PC-9 (cell line): ENCODE measurements at places on chromosomes 7 and 10.
A peak's percentile ranks its signal among the peaks of the same experiment; 100 is the strongest.

DNA sequence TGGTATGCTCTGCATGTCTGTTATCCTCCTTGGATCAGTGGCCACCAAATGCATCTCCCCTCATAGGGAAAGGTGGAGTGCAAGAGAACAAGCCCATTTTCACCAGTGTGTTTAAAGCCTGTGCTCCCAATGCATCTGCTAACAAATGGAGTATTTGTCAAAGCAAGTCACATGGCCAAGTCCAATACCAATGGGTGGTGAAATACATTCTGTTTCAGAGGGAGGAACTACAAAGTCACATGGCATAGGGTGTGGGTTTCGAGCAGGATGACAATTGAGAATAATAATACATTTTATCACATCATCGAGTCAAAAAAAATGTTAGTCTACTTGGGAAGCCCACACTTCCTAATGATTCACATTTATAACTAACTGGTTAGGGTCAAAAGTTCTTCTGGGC lies 62.7 kb downstream of the SUGCT start:
- H3K4me3 ChIP-seq: no peak overlapping the region
- no peak overlapping the region for H3K27ac ChIP-seq
- DNase-seq: no peak
- no peaks in the 10 kb centered on the region for H3K27me3 ChIP-seq

DNA sequence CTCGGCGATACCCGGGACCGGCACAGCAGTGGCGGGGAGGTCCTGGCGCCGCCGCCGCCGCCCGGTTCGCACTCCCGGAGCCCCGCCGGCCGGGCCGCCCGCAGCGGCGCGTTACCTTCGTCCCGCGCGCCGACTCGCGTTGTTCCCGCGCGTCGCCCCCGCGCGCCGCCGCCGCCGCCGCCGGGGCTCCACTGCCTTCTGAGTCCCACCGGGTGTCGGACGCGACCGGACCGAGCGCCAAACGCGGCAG lies at the start of gene EZH2:
Gene EZH2 (minus strand): TSS at position 243 of the 250 bp plus-strand sequence. CDS start 36,993 bp downstream, outside the sequence.
- no peaks in the 10 kb centered on the region for H3K27me3 ChIP-seq
- peak within 1 kb of the TSS; percentile 88 for H3K4me3 ChIP-seq
- H3K36me3 ChIP-seq: no peaks in the 10 kb centered on the region
- H3K27ac ChIP-seq: peak within 1 kb of the TSS; percentile 68
- H3K4me1 ChIP-seq: peaks cover 14% of the 10 kb centered on the region
- DNase-seq: no peak

GRCh38 chr7:134108802-134109201 lies 18.3 kb upstream of the LRGUK start:
- no peak overlapping the region for H3K4me3 ChIP-seq
- no peaks in the 10 kb centered on the region for H3K27me3 ChIP-seq
- H3K27ac ChIP-seq: no peak overlapping the region
- DNase-seq: no peak
- no peaks in the 10 kb centered on the region for H3K4me1 ChIP-seq
- H3K36me3 ChIP-seq: no peaks in the 10 kb centered on the region

GRCh38 chr10:102422545-102423129 lies 2.0 kb downstream of the FBXL15 start:
- peaks cover 5% of the 10 kb centered on the region; the same call in 1 of the 2 replicates for H3K4me1 ChIP-seq
- H3K4me3 ChIP-seq: peak overlapping the region; percentile 94
- peak; percentile 65 for DNase-seq
- H3K27me3 ChIP-seq: no peaks in the 10 kb centered on the region

- DNase-seq: no peak
- H3K4me1 ChIP-seq: no peaks in the 10 kb centered on the region
- H3K4me3 ChIP-seq: no peak overlapping the region
- H3K36me3 ChIP-seq: no peaks in the 10 kb centered on the region
- no peak overlapping the region for H3K27ac ChIP-seq
- peaks cover 16% of the 10 kb centered on the region for H3K27me3 ChIP-seq
Measured at GRCh38 chr7:49695971-49696370, 77.5 kb upstream of the VWC2 start.

DNA sequence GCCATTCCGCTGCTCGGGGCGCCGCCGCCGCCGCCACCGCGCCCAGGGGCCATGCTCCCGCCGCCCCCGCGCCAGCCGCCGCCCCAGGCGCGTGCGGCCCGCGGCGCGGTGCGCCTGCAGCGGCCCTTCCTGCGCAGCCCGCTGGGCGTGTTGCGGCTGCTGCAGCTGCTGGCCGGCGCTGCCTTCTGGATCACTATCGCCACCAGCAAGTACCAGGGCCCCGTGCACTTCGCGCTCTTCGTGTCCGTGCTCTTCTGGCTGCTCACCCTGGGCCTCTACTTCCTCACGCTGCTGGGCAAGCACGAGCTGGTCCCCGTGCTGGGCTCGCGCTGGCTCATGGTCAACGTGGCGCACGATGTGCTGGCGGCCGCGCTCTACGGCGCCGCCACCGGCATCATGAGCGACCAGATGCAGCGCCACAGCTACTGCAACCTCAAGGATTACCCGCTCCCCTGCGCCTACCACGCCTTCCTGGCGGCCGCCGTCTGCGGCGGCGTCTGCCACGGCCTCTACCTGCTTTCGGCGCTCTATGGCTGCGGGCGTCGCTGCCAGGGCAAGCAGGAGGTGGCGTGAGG lies 383 bp downstream of the MARVELD1 start:
- peak overlapping the region; percentile 54 for H3K27ac ChIP-seq
- no peaks in the 10 kb centered on the region for H3K27me3 ChIP-seq
- H3K4me1 ChIP-seq: peaks cover 46% of the 10 kb centered on the region
- H3K4me3 ChIP-seq: peak overlapping the region; percentile 67
- peak; percentile 46 for DNase-seq

- H3K27me3 ChIP-seq: no peaks in the 10 kb centered on the region
- H3K27ac ChIP-seq: no peak overlapping the region
- H3K36me3 ChIP-seq: no peaks in the 10 kb centered on the region
- no peak for DNase-seq
- no peak overlapping the region for H3K4me3 ChIP-seq
Measured at GRCh38 chr10:4596951-4597350, 229.1 kb upstream of the AKR1E2 start.

DNA sequence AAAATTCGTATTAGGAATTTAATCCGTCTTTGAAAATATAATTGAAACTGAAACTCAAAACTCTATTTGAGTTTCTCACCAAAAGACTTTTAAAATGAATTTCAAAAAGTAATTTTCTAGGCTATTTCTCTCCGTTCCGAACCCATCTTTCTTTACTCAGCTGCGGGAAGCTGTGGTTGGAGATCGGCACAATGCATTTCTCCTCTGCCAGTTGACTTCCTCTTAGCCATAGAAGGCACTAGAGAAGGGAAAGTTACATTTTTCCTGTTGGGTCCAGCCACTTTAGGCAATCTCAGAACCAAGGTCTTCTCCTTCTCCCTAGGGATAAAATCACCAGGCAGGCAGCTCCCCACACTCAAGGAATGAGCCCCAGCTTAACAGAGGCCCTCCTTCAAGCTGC lies 133.6 kb upstream of the COL1A2 start:
- no peaks in the 10 kb centered on the region for H3K36me3 ChIP-seq
- no peaks in the 10 kb centered on the region for H3K4me1 ChIP-seq
- no peak overlapping the region for H3K27ac ChIP-seq
- DNase-seq: no peak
- no peaks in the 10 kb centered on the region for H3K27me3 ChIP-seq

- no peaks in the 10 kb centered on the region for H3K27me3 ChIP-seq
- no peaks in the 10 kb centered on the region for H3K36me3 ChIP-seq
- no peak overlapping the region for H3K27ac ChIP-seq
- no peaks in the 10 kb centered on the region for H3K4me1 ChIP-seq
Measured at GRCh38 chr10:56063642-56064041, 297.4 kb downstream of the ZWINT start.

DNA sequence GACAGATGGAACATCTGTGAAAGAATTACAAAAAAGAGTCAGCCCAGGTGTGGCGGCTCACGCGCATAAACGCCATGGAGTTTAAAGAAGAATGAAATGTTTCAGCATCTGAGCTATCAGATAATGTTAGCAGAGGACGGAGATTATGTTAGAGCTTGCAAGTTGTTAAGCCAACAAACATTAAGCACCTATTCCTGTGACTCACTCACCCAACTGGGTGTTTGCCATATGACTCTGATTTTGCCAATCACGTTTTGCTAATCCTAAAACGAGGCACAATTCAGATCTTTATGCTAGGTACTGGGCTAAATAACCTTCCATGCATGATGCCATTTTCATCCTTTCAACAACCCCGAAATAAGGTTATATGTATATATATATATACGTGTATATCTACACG lies 29.0 kb upstream of the CCNY start:
- H3K27ac ChIP-seq: peak overlapping the region; percentile 91
- H3K4me1 ChIP-seq: peaks cover 16% of the 10 kb centered on the region
- DNase-seq: no peak
- no peak overlapping the region; the same call in 1 of the 2 replicates for H3K4me3 ChIP-seq
- no peaks in the 10 kb centered on the region for H3K27me3 ChIP-seq

GRCh38 chr7:137626469-137627067 lies 220.2 kb downstream of the DGKI start:
- peaks cover 29% of the 10 kb centered on the region; the same call in 1 of the 2 replicates for H3K27me3 ChIP-seq
- no peaks in the 10 kb centered on the region for H3K36me3 ChIP-seq
- no peaks in the 10 kb centered on the region for H3K4me1 ChIP-seq

- no peak overlapping the region for H3K4me3 ChIP-seq
- no peaks in the 10 kb centered on the region for H3K27me3 ChIP-seq
- H3K36me3 ChIP-seq: 0 out of 2 replicates have a peak, but pooled peaks cover 9% of the 10 kb centered on the region
- H3K4me1 ChIP-seq: no peaks in the 10 kb centered on the region
Measured at GRCh38 chr10:62057359-62057758, 155.9 kb downstream of the ARID5B start.

DNA sequence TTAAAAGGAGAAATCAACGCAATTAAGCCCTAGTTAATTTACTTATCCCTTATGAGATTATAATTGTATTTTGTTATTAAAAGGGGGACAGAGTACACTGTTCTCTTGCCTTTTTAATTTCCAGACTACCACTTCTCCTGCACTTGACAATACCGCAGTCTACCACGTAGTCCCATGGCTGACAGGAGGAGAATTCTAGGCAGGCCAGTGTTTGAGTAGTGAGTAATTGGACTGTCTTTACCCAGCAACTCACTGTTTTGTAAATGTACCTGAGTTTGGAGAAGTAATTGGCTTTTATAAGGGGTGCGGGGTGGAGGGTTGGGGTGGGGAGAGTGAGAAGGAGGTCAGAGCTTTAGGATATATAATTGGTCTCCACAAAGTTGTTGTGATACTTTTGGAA lies 85.4 kb downstream of the CFTR start:
- H3K36me3 ChIP-seq: no peaks in the 10 kb centered on the region
- no peak overlapping the region for H3K4me3 ChIP-seq
- no peaks in the 10 kb centered on the region for H3K4me1 ChIP-seq
- no peak overlapping the region for H3K27ac ChIP-seq

DNA sequence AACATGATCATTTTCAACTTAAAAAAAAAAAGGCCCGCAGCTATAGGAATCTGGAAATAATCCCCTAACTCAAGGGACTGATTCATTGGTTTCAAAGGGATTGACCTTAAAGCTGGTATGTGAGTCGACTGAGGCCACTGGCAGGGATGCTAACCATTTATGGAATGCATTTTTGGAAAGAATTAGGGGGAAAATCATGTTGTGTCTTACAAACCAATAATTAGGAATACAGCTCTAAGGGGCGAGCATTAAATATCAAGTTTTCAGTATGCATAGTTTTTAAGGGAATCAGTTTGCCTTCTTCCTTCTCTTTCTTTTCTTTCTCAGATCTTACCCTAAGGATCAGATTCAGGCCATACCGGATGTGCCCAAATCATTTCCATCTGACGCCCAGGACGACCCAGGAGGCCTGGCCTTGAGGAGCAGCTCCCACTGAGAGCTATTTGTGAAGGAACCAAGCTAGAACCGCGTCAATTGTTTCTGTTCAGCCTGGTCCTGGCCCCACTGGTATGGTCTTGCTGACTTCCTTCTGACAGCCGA lies 48.7 kb downstream of the BPGM start:
- no peak overlapping the region for H3K4me3 ChIP-seq
- H3K36me3 ChIP-seq: no peaks in the 10 kb centered on the region
- no peak overlapping the region for H3K27ac ChIP-seq

DNA sequence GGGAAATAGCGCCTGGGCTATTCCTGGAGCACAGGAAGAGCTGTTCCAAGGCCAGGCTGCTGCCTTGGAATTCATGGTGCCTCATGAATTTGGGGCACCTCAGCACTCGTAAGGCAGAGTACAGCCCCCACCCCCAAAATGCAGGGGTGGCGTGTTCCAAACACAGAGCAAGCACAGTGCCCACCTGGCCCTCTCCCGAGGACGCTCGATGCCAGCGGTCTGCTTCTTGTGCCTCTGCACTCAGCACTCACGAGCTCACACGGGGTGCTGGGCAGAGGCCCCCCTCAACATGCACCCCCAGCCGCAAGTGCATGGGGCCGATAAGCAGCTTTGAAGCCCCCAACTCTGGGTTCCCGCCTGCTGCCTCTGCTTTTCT lies 60.1 kb downstream of the ZRANB1 start:
- H3K36me3 ChIP-seq: no peaks in the 10 kb centered on the region
- no peak overlapping the region for H3K4me3 ChIP-seq
- H3K27me3 ChIP-seq: no peaks in the 10 kb centered on the region
- no peak for DNase-seq

- no peaks in the 10 kb centered on the region for H3K36me3 ChIP-seq
- H3K4me3 ChIP-seq: no peak overlapping the region
- DNase-seq: no peak
Measured at GRCh38 chr10:127972751-127973357, 66.0 kb downstream of the PTPRE start.

GRCh38 chr7:149126662-149127266 lies 640 bp upstream of the ZNF425 start:
- H3K36me3 ChIP-seq: peaks cover 18% of the 10 kb centered on the region
- H3K27ac ChIP-seq: peak overlapping the region; percentile 64
- peak overlapping the region; percentile 92 for H3K4me3 ChIP-seq
- peaks cover 17% of the 10 kb centered on the region for H3K4me1 ChIP-seq
- DNase-seq: no peak

- H3K36me3 ChIP-seq: no peaks in the 10 kb centered on the region
- no peak overlapping the region for H3K4me3 ChIP-seq
- no peak overlapping the region for H3K27ac ChIP-seq
Measured at GRCh38 chr7:155887174-155887525, 74.9 kb upstream of the SHH start.

GRCh38 chr10:72001033-72001395 lies 36.8 kb downstream of the CHST3 start:
- no peak overlapping the region for H3K4me3 ChIP-seq
- no peaks in the 10 kb centered on the region for H3K36me3 ChIP-seq
- H3K27ac ChIP-seq: no peak overlapping the region
- H3K4me1 ChIP-seq: peaks cover 29% of the 10 kb centered on the region

DNA sequence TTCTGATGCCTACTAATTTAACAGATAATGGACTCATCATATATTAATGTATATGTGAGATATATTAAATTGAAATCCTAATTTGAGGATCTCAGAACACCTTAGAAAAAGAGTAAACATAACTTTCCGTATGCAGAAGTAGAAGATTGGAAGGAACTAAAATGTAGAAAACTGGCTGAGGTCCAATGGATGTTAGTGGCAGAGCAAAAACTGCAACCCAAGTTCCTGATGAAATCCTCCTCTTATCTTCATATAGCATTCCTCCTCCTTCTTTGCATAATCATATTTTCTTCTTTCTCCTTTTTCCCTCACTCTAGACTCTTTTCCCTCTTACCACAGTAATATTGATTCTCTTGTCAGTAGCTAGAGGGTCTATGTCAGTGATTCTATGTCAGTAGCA lies 6.0 kb downstream of the INA start:
- H3K4me1 ChIP-seq: 0 out of 2 replicates have a peak, but pooled peaks cover 6% of the 10 kb centered on the region
- no peak overlapping the region for H3K4me3 ChIP-seq
- H3K36me3 ChIP-seq: no peaks in the 10 kb centered on the region
- DNase-seq: no peak
